ENCODE measurements at places on chromosomes 5 and 9.

DNA sequence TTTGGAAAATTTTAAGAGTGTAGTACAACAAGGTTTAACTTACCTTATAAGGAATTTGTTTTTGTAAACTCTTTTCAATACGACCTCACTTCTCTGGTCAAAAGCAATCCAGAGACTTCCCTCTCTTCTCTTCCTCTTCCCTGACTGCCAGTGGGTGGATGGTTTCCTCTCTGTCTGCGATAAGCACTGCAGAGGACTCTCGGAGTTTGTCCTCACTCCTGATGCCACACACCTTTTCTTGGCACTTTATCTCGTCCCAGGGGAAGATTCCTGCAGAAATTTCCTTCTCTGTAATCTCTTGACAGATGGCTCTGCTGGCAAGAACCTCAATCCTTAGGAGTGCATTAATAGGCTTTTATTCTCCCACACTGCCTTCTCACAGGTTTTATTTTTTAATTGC lies 641.6 kb downstream of the NR2F1-AS1 start:
- DNase-seq = no peak

GRCh38 chr5:1343931-1344901 lies 683 bp downstream of the CLPTM1L start:
- no peak for DNase-seq

GRCh38 chr5:670396-671270 lies 22.5 kb downstream of the TPPP start:
- DNase-seq = no peak

- DNase-seq = no peak
Measured at GRCh38 chr5:75235711-75236110, 967 bp downstream of the ANKRD31 start.

All from NCI-H1048 (cell line).